ENCODE measurements at places on chromosomes 3 and 15.

GRCh38 chr3:29436612-29437323 lies 155.9 kb downstream of the RBMS3 start:
- DNase-seq = no peak

DNA sequence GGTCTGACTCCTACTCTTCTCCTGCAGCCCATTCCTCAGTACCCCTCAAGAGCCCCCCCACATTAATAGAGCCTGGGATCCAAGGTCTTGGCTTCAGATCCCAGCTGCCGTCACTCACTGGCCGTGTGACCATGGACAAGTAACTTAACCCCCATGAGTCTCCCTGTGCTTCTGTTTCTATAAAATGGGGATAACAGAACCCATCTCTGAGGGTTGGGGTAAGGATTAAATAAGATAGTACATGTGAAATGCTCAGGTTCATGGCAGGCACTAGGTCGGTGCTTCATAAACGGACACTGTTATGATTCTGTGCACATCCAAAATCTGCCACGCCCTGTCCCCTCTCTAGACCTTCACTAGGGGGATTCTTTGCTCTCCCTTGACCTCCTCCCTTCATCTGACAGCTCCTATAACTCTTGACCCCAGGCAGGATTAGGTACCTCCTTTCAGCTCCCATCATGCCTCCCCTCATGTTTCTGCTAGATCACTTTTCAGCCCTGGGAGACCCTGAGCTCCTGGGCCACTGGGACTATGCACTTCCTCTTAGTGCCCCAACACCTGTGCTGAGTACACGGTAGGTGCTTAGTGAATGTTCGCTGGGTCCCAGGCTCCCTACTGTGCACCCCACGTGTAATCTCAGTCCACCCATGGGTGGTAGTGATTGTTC lies 1.5 kb downstream of the CAND2 start:
- DNase-seq = no peak

- no peak for DNase-seq
Observed at GRCh38 chr3:106183762-106184391, 315.1 kb upstream of the CBLB start.

DNA sequence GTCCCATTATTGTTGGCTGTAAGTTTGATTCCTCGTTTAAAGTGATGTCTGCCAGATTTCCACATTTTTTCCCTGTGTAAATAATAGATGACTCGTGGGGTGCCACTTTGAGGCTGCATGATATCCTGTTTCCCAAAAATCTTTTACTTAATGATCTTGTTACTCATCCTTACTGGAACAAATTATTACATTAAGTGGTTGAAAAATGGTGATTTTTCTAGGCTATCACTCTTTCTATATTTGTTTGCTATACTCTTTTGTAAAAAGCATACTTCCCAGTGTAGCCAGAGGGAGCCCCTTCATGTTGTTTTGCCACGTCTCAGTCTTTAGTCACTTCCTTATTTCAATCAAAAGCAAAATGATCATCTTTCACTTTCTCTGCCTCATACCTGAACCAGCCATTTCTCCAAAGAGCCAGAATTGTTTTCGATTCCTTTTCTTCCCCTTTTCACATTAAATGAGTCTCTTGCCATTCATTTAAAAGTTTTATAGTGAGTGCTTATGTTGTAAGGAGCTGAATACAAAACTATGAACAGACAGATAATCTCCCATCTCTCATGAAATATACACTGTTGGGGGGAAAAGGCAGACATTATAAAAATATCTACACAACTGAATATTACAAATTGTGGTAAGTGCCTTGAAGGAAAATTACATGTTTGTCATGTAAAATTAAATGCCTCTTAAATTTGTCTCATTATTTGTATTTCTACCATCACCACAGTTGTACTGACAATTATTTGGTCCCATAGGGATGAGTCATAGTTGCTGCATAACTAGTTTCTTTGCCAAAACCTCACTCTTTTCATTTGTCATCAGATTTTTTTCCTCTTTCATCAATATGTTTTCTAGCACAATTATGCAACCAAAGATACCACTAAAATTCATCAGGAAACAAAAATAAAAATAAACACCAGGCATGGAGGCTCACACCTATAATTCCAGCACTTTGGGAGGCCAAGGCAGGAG lies 41.5 kb downstream of the ADGRG7 start:
- DNase-seq = no peak

- DNase-seq = no peak
Observed at GRCh38 chr3:95341314-95341713, 1278.5 kb downstream of the NSUN3 start.

GRCh38 chr3:100525753-100526612 lies 33.6 kb downstream of the TMEM45A start:
- no peak for DNase-seq

DNA sequence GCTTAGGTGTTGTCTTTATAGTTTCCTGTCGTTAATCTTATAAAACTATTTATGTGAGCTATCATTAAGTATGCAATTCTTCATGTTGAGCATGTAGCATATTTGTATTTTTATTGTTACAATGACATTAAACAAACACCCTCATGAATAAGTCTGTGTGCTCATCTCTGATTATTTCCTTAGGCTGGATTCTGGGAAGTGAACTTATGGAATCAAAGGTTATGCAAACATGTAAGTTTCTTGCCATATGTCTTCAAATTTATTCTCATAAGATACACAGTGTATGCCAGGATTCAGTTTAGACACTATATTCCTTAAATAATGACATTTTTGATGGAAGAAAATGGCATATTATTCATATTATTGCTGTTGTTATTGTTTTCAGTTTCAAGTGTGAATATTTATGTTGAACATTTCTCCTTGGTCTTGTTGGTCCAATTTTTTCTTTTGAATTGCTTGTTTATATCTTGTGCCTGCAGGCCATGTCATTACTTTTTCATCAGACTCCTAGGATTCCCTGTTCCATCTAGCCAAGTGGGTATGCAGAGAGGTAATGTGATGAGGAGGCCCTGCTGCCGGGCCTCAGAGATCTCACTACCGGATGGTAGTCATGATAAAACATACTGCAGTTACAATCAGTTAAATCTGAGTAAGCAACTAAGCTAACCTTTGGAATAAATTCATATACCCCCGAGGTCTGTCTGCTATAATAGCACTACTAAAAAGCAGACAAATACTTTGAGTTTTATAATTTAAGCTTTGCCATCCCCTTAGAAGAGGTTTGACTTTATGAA lies 684.3 kb upstream of the SGO1 start:
- no peak for DNase-seq

DNA sequence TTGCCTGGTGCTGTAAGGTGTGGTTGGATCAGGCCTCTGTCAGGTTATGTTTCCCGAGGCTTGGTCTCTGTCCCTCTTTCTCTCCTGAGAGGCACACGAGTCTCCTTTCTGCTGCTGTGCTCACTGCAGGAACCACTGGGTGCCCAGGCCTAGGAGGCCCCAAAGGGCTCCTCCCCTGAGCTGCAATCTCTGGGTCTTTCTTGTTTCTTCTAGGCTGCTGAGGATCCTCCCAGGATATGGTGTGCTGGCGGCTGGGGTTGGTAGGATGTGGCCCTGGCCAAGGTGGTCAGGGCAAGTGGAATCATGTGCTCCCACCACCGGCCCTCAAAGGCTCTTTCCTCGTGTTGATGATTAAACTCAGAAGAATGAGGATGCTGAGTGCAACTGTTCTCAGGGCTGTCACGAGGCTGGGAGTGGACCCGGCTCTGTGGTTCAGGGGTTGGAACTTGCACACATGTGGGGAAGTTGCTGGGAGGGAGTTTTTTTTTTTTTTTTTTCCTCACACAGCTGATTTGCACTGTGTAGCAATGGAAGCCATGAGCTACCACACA lies 43.6 kb upstream of the CTSH start:
- no peak for DNase-seq

GRCh38 chr15:41501931-41502794 lies 8.5 kb downstream of the ITPKA start:
- peak; percentile 61 for DNase-seq

- no peak for DNase-seq
Observed at GRCh38 chr15:94582368-94582767, 351.0 kb downstream of the MCTP2 start.

DNA sequence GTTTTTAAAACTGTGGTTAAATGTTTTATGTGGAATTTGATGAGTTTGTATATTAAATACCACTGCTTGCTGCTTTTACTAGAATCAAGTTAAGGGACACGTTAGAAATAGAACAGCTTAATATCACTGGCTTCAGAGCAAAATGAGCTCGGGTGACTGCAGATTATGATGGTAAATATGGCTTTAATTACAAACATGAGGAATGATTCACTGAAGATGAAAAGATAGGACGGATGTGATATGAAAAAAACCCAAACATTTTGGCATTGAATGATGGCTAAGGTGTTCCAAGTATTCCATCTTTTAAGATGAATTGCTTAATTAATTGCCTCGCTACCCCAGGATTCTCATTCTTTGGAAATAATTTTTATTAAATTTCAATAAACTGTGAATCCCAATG lies 33.7 kb downstream of the SLC24A1 start:
- DNase-seq = no peak

- no peak for DNase-seq
Observed at GRCh38 chr15:100937171-100937570, 18.0 kb downstream of the LRRK1 start.

DNA sequence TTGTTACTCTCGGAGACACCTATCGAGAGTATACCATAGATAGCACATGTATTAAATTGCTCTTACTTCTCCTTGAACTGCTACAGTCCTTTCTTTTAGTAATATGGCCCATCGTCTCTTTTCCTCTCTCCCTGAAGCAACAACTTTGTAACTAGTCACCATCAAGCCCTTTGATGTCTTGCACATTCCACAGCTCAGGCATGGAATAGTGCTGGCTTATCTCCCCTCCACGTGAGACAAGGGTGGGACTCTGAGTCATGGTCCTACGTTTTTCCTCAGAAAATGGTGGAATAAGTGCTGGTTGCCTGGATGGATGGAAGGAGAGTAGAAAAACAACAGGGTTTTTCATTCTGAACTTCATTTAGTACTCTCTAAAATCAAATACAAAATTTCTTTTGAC lies 163.3 kb upstream of the MBNL1 start:
- no peak for DNase-seq

GRCh38 chr15:38853608-38854007 lies 289.0 kb upstream of the RASGRP1 start:
- DNase-seq = no peak

DNA sequence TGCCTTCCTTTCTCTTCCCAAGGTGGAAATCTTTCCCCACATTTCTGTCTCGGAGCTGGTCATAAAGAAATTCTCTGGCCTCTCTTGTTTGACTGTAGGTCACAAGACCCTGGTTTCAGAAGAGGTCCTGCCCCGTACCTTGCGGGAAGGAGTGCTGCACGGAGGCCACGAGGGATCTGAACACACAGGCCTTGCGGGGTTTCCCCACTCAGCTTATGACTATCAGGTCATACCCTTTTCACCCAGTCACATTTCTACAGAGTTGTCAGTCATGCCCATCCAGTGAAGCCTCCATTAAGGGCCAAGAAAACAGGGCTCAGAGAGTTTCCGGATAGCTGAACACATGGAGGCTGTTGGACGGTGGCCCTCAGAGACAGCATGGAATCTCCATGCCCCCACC lies 54.7 kb upstream of the ATP13A3 start:
- no peak for DNase-seq

DNA sequence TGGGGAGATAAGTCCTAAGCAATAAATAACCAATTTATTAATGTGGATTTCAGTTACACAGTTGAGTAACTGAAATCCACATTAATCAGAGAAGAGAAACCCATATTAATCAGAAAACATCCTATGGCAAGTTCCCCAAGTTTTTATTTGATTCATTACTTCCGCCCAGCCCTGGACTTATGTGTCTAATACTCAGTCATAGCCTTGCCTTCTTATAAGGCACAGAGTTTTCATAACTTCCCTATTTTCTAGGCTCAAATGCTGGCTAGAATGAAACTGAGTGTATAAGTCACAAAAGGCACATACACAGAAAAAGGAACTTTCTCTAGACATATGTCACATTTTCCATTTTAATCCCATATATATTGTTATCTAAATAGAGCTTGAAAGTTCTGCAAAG lies 28.8 kb downstream of the CD47 start:
- no peak for DNase-seq

DNA sequence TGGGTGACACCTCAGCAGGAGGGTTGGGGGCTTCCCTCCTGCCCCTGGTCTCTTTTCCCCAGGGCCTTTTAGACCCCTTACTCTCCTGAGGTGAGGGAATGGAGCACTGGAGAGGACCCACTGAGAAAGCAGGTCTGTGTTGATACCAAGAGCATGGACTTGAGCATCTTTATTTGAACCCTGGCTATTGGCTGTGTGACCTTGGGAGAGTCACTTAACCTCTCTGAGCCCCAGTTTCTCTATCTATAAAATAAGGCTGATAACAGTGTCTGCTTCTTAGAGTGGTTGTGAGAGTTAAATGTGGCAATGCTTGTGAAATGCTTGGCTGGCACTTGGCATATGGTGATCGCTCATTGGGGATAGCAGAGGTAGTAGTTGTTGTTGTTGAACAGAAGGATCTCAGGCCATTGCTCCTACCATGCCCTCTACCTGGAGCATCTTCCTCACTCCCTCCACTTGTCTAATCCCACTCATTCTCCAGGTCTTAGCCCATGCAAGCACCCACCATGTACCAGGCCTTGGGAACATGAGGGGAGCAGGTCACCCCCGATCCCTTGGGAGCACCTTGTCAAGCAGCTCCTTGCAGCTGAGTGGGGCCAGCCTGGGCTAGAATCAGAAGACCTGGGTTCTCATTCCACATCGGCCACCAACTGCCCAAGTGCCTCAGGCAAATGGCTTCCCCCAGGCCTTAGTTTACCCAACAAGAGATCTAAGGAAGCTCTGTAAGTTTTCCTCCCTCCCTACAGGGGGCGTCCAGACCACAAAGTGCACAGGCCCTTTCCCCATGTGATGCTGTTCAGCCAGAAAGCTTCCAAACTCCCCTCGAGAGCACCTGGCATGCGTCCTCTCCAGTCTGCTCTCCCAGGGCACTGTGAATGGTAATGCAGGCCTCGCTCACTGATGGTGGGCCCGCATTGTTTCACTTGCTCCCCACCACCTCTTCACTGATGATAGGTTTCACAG lies 96.7 kb downstream of the LSM3 start:
- no peak for DNase-seq

GRCh38 chr15:92907229-92907628 lies 7.1 kb downstream of the CHD2 start:
- DNase-seq = no peak

DNA sequence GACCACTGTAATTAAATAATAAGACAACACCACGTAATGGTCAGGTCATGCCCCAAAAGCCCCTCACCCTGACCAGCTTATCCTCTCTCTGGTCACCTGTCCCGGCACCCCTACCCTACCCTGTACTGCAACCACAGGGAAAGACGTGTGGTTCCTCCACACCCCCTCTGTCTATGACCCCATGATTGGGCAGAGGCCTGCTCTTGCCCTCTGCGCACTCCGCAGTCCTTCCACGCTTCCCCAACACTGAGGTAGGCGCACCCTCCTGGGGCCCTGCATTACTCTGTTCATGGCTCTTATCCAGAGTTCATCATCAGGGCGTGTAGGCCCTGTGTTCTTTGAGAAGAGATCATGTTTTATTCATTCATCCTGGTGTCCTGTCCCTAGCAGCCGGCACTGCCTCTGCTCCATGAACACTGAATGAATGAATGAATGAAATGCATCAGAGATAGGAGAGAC lies 33.8 kb downstream of the MGLL start:
- DNase-seq = no peak

GRCh38 chr15:79171320-79172031 lies 80.9 kb upstream of the RASGRF1 start:
- DNase-seq = no peak

Measured in CD8-positive, alpha-beta T cell (primary cell).